ENCODE measurements at places on chromosomes 4 and X.

DNA sequence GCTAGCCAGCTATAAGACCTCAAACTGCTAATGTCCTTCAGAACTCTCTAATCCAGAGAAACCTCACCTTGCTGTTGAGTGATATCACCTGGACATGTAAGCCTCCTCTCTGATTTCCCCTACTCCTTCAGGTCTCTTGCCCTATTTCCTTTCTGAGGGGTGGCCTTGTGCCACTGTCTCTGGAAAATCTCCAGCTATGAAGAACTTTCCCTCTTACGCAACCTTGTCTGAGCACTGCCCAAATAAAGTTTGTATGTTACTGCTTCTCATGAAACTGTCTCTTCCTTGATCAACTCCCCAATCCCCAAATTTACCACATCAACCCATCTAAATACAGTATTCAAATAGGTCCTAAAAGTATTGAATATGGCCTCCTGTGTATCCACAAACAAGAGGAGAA, 53.5 kb upstream of the VEGFD start:
- DNase-seq, result no peak

GRCh38 chrX:117335209-117335608, 781.4 kb downstream of the KLHL13 start:
- DNase-seq, result no peak

DNA sequence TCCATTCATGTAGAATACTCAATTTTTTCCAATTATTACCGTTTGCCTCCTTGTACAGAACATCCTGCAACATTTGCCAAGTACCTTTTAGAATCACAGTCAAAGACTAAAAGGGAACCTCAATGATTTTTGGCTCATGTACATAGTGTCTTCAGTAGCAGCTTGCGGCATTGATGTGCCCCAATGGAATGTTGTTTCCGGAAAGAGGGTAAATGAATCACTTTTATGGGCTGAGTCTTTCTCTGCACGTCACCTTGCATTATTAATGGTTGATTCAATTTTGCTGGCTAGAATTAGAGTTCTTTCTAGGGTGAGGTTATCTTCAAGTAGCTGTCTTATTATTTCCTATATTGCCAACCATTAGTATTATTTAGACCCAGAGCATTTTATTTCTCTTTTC, 116.9 kb upstream of the GABRA2 start:
- no peak for DNase-seq

DNA sequence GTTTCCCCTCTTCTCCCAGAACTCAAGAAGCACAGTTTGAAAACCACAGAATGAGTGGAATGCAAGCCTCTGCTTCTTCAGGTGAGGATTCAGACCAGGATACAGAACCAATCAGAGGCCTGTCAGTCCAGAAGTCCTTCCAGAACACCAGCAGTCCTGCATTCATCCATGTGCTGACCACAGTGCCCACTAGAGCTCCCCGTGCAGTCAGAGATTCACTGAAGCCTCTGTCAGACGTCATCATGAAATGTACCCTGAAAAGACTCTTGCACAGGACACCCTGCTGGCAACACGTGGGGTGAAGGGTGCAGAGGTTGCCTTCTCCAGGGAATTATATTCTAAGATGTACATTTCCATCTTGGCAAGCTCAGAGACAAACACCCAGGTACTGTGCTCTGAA, 75.9 kb upstream of the LSM6 start:
- DNase-seq, result no peak

DNA sequence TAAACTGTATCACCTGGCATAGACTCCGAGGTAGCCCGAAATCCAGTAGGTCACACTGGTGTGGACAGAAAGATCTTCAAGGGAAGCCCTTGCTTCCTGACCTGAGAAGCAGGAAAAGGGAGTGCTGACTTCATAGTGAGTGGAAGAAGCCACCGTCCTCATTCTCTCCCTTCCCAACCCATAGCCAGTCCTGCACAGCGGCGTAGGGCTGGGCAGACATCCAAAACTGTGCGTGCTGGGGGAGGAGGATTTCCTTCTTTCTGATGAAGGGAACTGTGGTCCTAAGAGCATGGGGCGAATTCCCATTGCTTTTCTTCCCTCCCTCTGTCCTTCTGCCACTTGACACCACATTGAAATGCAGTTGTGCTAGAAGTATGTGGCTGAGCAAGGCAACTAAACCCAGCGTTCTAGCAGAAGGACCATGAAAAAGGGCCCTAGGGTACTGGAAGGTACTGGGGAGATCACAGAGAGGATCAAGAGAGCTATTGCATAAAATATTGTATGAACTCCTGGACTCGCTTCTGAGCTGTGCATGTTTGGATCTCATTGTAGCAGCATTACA, 66.9 kb downstream of the STOX2 start:
- DNase-seq, result no peak

DNA sequence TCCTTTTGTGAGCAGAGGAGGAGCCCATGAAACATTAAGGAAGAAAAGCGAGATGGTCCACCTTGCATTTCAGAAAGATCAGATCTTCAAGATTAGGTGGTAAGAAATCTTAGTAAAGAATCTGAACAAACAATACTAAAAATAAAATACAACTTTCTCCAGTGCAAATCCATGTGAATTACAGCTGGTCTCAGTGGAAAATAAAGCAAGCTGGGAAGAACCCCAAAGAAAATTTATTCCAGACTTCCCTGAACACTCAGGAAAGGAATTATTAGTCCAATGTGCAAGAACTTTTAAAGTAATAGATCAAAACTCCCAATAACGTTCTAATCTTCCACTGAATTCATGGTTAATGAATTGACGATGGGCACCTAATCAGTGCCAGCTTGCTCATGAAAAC, 37.3 kb upstream of the C1QTNF7 start:
- DNase-seq, result no peak

GRCh38 chr4:122978109-122978508, 55.7 kb upstream of the NUDT6 start:
- no peak for DNase-seq

GRCh38 chrX:72368796-72369195, 63.1 kb upstream of the CITED1 start:
- DNase-seq, result no peak

DNA sequence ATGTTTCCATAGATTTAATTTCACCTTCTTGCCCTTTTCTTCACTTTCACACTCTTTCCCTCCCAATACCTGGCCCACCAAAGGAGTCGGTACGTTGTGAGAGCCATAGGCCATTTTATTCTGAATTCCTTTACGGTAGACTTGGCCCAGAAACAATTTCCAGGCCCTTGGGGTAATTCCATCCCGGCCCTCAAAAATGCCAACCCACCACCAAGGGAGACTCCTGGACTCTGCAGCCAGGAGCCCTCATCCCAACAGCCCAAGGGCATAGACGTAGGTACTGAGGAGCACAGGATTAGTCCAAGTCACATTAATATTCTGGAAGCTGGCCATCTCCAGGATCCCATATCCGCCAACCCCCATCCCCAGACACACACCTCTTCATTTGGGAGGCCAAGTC, 102.9 kb downstream of the LIMCH1 start:
- no peak for DNase-seq

GRCh38 chr4:140242357-140243277, 88.6 kb upstream of the MAML3 start:
- DNase-seq, result no peak

DNA sequence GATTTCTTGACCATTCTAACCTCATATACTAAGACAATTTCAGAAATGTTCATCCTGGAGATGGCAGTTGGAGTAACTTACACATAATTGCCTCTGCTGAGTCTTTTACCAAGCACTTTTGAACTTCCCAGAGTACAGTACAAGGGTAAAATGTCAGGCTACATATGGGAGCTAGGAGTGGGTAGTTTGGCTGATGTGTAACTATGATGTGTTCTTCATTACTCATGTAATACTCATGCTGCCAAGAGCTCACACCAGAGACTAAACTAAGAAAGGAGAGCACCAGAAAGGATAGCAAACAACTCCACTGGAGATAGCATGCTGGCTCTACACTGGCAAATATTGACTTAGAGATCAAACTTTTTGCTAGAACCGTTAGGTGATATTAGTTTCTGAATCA, 194.0 kb downstream of the PDGFRA start:
- no peak for DNase-seq

- DNase-seq, result no peak
Observed at GRCh38 chr4:23260511-23260910, 567.8 kb downstream of the GBA3 start.

- no peak for DNase-seq
Observed at GRCh38 chr4:100519205-100519604, 1.4 kb upstream of the EMCN start.

GRCh38 chr4:144213371-144213770, 72.9 kb upstream of the GYPA start:
- DNase-seq, result no peak

DNA sequence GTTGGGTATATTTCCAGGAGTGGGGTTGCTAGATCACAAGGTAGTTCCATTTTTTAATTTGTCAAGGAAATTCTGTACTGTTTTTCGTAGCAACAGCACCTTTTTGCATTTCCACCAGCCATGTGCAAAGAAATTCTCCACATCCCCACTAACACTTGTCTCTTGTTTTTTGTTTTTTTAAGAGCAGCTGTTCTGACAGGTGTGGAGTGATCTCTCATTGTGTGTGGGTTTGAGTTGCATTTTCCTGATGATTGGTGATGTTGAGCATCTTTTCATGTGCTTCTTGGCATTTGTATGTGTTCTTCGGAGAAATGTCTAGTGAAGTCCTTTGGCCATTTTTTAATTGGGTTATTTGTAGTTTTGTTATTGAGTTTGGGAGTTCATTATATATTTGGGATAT, 80.3 kb upstream of the PUDP start:
- no peak for DNase-seq

GRCh38 chrX:37578045-37578444, 6.6 kb downstream of the LANCL3 start:
- no peak for DNase-seq

- no peak for DNase-seq
Observed at GRCh38 chr4:13981499-13981898, 354.0 kb upstream of the BOD1L1 start.

DNA sequence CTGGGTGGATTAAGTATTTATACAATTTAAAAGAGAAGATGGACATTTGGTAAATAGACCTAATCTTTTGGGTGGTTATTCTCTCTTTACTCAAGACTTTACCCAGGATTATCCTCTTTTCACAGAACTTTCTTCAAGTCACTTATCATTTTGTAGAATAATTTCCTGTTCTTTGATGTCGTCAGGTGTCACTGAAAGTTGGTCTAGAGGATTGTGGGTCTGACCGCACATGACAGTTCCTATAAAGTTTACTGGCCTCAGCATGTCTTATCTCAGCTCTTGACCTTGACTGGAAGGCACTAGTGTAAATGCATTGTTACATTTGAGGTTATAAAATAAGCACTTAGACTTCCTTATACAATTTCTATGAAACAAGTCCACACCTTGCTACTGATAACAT, 139.9 kb upstream of the SLC4A4 start:
- DNase-seq, result no peak

- DNase-seq, result no peak
Observed at GRCh38 chrX:24494647-24495075, 29.6 kb downstream of the PDK3 start.

DNA sequence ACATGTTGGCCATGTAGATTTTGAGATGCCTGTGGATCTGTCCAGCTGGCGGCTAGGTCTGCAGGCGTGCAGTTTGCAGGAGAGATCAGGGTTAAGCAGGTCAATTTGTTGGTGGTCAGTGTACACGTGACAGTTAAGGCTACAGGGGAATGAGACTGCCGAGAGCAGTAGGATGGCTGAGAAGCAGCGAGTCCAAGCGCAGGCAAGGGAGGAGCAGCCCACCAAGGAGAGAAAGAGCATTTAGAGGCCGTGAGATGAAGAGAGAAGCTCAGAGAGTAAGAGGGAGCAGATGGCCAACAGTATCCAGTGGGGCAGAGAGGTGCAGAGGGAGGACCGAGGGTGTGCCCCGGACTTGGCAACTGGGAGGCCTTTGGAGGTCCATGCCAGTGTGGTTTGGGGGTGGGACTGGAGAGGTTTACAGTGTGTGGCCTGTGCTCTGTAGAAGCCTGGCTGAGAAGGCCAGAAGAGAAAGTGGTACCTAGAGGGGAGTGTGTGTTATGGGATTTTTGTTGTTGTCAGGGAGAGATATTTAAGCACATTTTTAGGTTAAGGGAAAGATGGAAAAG, 18.4 kb downstream of the SNX25 start:
- DNase-seq, result no peak

DNA sequence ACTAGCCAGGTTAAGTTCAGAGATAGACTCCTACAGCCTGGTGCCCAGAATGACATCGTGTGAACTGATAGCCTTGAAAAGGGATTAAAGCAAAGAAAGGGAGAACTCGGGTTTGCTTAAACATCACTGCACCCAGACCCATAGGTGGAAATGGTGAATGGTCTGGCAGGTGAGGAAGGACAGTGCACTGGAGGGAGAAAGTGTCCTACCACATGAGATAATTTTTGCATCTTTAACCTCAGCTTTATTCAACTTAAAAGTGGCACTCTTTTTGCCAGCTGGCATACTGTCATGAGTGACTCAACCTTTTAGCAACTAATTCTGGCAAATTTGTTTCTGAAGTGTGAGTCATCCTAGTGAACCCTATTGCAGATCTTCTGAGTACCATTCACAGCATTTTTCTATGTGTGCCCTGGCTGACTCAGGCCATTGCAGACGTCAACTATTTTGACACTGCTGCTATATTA, 53.0 kb upstream of the DAPP1 start:
- no peak for DNase-seq

DNA sequence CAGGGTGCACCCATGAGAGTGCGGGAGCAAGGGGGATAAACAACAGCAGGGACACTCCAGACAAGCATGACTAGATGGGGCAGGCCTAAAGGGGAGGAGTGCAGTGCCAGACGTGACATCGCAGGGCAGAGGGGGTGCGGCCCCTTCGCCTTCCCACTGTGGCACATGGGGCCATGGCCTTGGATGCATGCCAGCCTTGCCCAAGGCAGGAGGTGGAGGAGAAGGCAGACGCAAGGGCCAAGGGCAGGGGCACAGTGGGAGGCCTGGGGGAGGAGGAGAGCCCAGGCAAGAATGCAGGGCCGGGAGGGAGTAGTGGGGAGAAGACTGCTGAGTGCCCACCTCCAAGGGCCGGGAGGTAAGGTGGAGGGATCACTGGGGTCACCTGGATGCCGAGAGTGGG, 21.6 kb downstream of the PNMA6E start:
- DNase-seq, result no peak

DNA sequence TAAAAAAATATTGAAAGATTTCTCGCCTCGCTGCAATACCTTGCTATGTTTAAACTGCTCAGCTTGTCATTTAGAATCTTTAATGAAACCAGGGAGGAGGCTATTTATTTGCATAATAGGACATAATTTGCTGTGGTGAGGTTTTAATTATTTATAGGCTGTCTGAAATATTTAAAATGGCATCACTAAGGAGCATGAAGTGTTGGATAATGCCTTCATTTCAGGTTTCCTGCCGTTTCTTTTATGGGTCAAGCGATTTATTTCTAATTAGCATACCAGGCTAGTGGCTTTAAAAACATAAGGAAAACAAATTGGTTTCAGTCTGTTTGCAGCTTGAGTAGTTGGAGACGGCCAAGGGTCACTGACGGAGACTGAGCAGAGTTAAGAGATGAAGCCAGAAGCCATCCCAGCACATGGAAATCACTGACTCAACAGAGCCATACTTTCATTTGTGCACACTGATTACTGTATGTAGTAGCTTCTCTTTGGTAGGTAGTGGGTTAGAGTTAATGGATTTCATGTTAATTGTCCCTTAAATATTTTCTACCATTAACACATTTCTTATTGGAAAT, 1962.4 kb upstream of the TENM3 start:
- DNase-seq, result no peak
